ENCODE measurements at places on chromosomes 2 and 18.
A peak's percentile ranks its signal among the peaks of the same experiment; 100 is the strongest.

GRCh38 chr2:182971820-182972547, 66.3 kb downstream of the NCKAP1 start:
- no peak for DNase-seq

GRCh38 chr2:222440673-222441422, 16.5 kb downstream of the SGPP2 start:
- DNase-seq, result peak; percentile 79

DNA sequence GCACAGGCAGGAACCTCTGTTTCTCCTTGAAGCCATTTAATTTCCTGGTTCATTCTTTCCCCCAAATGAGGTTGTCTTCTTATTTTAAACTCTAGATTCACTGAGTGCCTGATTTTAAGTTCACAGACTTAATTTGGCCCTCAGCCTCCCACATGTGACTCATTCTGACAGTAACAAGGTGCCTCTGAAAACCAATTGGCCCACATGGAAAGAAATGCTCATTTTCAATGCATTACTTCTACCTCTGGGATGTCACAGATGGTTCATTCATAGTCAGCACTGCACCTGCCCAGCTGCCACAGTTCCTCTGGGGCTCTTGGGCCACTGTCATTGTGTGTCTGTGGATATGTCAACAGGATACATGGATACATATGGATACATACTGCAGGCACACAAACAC, 140.4 kb upstream of the CAPN13 start:
- no peak for DNase-seq

- peak; percentile 42 for DNase-seq
These were observed 27.3 kb downstream of the ZAP70 start for GRCh38 chr2:97740590-97741182.

DNA sequence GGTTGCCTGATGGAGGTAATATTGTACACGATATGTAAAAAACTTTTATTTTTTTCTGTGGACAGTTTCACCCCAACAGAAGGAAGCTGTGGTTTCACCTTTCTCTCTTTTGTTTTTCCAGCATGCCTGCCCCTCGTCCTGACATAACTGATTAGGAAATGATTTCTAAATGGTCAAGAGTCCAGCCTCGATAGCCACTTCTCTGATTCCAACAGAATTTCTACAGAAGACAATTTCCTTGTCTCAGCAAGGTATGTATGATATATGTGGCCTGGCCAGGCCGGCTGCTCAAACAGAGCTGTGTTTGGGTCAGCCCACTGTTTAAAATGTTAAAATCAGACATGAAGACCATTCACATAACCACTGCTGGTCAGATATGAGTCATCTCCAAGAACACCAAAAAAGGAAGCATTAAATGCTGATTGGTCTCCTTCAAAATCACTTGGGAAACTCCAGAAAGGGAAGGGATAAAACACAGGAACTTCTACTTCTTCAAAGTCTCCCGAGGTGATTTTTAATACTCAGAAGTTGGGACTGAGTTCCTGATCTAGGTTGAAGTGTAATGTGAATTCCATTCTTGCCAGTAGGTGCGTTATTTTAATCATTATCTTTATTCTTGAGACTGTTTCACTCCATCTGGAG, 22.3 kb downstream of the ATP8B1 start:
- DNase-seq, result peak; percentile 82

DNA sequence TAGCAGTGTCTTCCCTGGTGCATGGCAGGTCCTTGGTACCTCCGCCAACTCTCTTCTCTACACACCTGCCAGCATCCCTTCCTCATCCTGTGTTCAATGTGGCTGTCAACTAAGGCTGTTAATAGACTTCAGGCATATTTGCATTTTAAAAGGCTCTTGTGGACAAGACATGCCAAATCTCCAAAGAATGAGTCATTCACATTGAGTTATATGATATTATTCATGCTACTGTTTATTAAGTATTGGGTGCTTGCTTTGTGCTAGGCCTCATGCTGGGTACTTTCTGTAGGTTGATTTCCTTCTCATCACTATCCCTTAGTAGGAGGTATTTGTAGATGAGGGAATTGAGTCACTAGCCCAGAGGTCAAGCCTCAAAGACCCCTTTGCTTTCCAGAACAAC, 5.2 kb downstream of the MYO1B start:
- peak; percentile 32 for DNase-seq

GRCh38 chr18:57326718-57327323, 25.5 kb upstream of the ST8SIA3 start:
- DNase-seq, result no peak

GRCh38 chr18:56444201-56444600, 194.2 kb downstream of the TXNL1 start:
- no peak for DNase-seq

- peak; percentile 49 for DNase-seq
These were observed 198.9 kb downstream of the NYAP2 start for GRCh38 chr2:225598426-225598825.

DNA sequence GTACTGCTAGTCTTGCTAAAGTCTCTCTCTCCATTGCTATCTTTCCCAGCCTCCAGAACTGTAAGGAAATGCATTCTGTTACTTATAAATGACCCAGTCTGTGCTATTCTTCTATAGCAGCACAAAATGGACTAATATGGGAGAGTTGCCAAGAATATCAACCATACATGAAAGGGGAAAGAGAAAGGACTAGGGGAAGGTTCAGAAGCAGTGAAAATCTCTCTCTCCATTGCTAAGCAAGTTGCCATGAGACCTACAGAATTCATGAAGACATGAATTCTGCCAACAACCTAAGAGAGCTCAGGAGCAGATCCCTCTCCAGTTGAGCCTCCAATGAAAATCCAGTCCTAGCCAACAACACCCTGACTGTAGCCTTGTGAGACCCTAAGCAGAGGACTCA, 3.6 kb upstream of the TRABD2A start:
- DNase-seq, result no peak

All from amniotic epithelial cell (primary cell).